ENCODE measurements at places on chromosomes 4 and X.

GRCh38 chr4:114187592-114187991 is 208.1 kb upstream of the ARSJ start:
- no peak for DNase-seq

DNA sequence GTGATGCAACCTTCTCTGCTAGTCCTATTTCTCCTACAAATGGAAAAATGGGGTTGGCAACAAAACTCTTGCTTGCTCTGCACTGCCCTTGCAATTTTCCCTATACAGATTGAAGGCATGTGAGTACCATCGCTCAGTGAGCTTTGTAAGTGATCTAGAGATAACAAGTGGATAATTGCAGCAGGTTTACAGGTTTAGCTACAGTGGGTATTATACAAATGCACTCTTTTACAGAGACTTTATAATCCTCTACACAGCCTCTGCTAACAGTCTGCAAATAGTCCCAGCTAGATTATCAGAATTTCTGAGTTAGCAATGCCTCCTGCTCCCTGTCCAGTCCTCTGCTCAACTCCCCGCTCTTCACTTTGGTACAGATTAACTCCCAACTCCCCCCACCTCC is 11.1 kb downstream of the LEF1 start:
- DNase-seq, result no peak

- DNase-seq, result no peak
Observed at GRCh38 chr4:29566371-29566770, 1153.8 kb upstream of the PCDH7 start.

DNA sequence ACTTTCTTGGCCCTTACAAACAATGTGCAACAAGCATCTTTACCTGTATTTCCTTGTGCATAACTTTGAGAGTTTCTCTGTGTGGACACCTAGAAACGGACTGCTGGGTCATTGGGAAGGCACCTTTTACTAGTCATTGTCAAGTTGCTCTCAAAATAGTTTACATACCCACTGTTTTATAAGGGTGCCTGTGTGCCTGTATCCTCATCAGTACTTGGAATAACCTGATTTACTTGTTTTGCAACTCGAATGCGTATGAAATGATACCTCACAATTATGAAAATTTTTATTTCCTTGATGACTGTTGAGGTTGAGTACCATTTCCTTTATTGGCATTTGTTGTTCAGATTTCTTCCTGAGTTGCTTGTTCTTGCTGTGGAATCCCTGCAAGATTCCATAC is 150.8 kb downstream of the STIM2 start:
- no peak for DNase-seq

GRCh38 chr4:82358847-82359246 is 14.9 kb downstream of the HNRNPD start:
- DNase-seq, result no peak

DNA sequence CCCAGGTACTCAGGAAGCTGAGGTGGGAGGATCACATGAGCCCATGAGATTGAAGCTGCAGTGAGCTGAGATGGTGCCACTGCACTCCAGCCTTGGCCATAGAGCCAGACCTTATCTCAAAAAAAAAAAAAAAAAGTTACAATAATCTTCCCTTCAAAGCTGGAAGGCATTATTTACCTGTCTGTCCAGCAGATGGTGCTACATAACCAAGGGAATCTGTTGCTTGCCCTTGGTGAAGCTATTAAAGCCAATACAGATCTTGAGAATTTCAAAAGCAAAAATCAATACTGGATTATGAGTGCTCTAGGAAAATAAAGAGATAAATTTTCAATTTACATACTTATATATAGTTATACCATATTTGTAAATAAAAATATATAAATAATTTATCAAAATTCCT is 25.9 kb downstream of the PKD2 start:
- no peak for DNase-seq

GRCh38 chr4:56773346-56773745 is 48.2 kb downstream of the SPINK2 start:
- DNase-seq, result no peak
